Fibroblast of skin of right quadriceps (primary cell): ENCODE measurements at places on chromosomes 2 and 18.

- peak; percentile 63 for DNase-seq
Observed at GRCh38 chr2:64537991-64538390, 13.9 kb downstream of the AFTPH start.

- DNase-seq = no peak
Observed at GRCh38 chr2:12882393-12882792, 165.7 kb downstream of the TRIB2 start.

DNA sequence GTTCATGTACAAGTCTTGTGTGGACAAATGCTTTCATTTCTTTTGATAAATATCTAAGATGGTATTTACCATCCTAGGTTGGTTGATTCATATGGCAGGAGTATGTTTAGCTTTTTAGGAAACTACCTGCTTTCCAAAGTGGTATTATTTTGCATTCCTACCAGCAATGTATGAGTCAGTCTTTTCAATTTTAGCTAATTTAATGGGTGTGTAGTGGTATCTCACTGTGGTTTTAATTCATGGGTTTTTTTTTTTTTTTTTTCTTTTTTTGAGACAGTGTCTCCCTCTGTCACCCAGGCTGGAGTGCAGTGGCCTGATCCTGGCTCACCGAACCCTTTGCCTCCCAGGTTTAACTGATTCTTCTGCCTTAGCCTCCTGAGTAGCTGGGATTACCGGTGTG lies 4.2 kb downstream of the ZNF512 start:
- DNase-seq = no peak

GRCh38 chr2:127233710-127234109 lies 13.6 kb upstream of the CYP27C1 start:
- DNase-seq = no peak

DNA sequence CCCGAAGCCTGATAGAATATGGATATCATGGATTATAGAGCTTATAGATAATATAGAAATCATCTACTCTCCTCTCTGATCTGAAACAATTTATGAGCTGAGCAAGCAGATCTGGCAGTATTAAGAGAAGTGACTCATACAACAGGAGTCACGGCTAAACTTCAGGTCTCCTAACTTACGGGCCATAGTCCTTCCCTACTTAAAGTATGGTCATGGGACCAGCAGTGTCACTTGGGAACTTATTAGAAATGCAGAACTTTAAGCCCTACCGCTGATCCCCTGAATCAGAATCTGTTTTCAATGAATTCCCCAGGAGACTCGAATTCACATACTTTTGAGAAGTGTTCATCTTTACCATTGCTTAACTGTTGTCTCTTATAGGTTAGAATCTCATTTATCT lies 195.7 kb upstream of the FANCL start:
- DNase-seq = peak; percentile 10

DNA sequence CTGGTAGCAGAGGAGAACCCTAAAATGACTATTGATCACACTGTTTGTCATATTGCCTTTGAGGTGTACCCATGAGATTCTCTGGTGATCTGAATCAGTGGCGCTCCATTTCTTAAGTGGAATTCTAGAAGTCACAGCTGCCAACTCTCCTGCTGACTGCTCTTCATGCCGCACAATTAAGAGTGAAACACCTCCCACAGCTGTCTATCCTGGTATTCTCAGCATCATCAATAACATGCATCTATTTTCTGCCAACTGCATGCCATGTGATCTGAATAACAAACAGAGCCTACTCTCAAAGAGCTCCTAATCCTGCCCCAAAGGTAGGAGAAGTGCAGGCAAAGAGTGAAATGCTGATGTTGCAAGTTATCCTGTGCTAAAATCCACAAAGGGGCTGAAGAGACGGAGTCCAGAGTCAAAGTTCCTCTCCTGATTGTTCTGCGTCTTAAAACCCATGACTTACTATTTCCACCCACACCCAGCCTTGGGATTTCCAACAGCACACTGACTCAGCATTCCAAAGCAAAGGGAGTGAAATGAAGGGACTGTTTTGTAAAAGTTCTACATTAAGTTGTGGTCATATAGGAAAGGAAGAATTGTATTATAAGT lies 13.7 kb upstream of the DAPL1 start:
- peak; percentile 70 for DNase-seq

DNA sequence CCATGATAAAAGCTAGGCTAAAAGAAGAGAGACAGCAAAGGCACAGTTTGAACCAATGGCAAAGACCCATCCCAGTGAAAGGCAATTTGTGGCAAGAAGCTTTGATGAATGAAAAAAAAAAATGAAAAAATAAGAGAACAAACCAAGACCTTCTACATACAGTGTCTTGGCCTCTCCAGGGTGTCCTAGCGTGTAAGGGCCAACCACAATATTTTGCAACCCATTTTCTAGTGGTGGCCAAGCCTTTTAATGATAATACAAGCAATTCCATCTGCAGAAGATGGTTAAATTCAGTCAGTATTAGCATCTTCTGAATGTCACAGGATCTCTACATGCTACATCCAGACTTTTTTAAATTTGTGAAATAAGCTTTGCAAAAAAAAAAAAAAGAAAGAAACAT lies 270.4 kb downstream of the LRATD1 start:
- no peak for DNase-seq

DNA sequence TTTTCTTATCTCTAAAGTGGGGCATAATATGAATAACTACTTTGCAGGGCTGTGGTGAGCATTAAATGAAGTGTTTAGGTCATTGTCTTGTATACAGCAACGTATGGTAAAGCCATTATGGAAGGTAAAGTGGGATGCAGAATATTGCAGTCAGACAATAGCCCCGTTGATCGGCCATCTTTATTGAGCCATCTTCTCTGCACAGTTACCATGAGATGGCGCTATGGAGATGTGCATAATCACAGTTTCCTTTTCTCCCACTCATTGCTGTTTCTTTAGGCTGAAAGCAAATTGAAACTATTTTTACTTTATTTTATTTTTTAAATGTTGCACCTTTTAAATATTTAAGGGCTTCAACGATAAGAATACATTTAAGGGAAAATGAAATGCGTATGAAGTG lies 108.9 kb downstream of the THSD7B start:
- no peak for DNase-seq

DNA sequence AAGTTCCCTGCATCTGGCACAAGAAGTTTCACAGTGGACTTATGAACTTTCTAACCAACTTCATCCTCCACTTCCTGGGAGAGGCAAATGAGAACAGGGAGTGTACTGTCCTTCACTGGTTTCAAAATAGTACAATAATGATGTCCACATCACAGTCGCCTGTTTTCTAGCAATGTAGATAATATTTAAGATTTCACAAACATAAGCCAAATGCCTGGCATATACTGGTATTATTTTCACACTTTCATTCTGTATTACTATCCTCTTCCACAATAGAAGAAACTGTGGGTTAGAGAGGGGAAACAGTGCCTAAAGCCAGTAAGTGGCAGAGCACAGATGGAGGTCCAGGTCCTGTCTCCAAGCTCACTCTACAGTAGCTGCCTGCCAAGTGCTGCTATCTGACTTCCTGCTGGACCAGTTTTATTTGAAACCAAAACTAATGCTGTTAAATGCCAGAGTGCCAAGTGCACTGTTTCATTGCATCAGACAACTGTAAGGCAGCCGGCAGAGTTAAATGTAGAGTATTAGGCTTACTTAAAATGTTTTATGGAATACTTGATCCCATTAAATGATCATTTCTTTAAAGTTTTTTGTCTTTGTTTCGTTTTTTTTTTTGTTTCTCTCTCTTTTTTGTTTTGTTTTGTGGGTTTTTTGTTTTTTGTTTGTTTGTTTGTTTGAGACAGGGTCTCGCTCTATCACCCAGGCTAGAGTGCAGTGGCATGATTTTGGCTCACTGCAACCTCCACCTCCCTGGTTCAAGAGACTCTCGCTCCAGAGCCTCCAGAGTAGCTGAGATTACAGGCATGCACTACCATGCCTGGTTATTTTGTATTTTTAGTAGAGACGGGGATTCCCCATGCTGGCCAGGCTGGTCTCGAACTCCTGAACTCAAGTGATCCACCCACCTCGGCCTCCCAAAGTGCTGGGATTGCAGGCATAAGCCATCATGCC lies 15.1 kb downstream of the COBLL1 start:
- DNase-seq = peak; percentile 28

GRCh38 chr2:200308546-200309295 lies 2.2 kb downstream of the SPATS2L start:
- DNase-seq = peak; percentile 36

GRCh38 chr2:163595028-163595427 lies 140.8 kb downstream of the FIGN start:
- DNase-seq = peak; percentile 30

- DNase-seq = no peak
Observed at GRCh38 chr2:170821531-170822289, 5.0 kb downstream of the GAD1 start.

DNA sequence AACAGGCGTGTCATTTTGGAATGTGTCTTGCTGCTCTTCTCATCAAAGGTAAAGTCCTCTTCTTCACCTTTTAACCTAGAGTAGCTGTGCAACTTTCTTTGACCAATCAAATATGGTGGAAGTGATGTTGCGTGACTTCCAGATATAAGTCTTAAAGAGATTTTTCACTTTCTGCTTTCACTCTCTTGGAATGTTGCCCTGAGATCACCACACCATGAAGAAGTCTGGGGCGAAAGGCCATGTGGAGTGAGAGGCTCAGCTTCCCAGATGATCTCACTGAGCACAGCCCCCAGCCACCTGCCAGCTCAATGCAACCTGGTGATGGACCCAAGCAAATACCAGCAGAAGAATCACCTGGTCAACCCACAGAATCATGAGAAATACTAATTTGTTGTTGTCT lies 7.1 kb upstream of the GALNT3 start:
- no peak for DNase-seq

DNA sequence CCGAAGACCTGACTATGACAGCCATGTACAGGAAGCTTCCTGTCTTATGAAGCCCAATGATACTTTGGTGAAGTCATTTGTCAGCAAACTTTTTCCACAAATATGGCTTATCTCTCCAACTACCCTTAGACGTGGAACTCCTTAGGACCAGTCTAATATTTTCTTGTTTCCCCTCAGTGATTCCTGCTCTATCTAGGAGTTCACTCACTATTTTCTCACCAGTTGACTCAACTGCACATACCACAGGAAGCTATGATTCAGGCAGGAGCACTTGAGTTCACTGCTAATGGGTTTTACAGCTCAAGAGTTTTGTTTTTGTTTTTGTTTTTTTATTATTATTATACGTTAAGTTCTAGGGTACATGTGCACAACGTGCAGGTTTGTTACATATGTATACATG lies 109.3 kb downstream of the ANTXR1 start:
- DNase-seq = peak; percentile 72

- DNase-seq = no peak
Observed at GRCh38 chr2:105885456-105885855, 140.7 kb downstream of the NCK2 start.

GRCh38 chr18:44709307-44710126 lies 28.8 kb downstream of the SETBP1 start:
- no peak for DNase-seq

GRCh38 chr18:12867441-12868123 lies 16.5 kb downstream of the PTPN2 start:
- no peak for DNase-seq

- DNase-seq = no peak
Observed at GRCh38 chr2:44237221-44237620, 38.1 kb upstream of the SLC3A1 start.
